ENCODE measurements at places on chromosomes 5 and 9.

GRCh38 chr5:53431665-53432064, 48.8 kb upstream of the FST start:
- no peak for DNase-seq

GRCh38 chr9:94822273-94822672, 95.8 kb downstream of the AOPEP start:
- no peak for DNase-seq

DNA sequence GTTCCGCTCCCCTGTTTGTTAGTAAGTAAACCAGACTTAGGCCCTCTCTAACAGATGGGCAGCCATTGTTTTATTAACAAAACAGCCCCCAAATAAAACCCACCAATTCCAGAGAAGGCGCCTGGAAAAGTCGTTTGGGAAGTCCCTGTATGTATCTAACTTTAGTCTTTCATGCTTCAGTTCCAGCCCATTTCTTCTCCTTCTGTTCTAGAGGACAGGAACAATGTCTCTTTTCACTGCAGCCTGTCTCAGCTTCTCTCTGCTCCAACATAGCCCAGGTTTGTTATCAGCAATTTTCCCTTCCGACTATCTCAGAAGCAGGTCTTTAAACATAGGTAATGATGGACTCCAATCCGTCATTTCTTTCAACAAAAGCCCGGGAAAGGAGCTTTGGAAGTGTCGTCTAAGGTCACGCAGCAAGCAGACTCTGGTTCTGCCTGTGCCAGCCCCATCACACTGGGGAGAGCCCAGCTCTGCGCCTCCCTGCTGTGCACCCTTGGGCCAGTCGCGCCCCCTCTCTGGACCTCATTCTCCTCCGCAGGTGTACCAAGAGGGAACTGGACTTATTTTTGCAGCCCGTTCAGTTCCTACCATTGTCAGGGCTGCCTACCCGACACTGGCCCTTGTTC, 9.6 kb upstream of the AKNA start:
- DNase-seq: no peak

DNA sequence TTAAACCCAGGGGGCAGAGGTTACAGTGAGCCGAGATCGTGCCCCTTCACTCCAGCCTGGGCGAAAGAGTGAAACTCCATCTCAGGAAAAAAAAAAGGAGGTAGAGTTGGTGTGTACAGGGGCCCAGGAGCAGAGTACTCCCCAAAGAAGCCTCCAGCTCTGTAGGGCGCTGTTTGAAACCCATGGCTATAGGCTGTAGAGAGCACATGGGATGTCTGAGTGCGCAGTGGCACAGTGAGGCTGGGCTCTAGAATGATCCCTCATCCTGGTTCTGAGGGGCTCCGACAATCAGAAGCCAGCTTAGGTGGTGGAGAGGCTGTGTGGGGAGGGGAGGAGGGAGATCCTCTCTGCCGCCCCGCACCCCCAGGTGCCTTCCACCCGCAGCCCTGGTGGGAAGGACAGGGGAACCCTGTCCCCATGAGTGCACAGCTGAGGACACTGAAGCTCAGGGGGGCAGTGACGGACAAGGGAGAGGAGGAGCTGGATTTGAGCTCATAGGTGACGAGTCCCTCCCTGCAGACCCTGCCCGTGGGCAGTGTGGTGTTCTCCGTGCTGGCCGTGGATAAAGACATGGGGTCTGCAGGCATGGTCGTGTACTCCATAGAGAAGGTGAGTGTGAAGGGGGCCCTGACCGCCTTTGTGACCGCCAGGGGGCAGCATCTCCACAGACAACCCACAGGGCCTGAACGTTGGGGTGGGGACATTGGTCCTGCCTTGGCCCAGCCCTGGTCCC, 24.6 kb downstream of the CDHR2 start:
- peak; percentile 8 for DNase-seq

GRCh38 chr5:138064526-138064925, 19.3 kb upstream of the WNT8A start:
- no peak for DNase-seq

GRCh38 chr9:20398536-20399338, 223.6 kb downstream of the MLLT3 start:
- DNase-seq: no peak

GRCh38 chr5:6386271-6386670, 7.9 kb upstream of the MED10 start:
- no peak for DNase-seq

DNA sequence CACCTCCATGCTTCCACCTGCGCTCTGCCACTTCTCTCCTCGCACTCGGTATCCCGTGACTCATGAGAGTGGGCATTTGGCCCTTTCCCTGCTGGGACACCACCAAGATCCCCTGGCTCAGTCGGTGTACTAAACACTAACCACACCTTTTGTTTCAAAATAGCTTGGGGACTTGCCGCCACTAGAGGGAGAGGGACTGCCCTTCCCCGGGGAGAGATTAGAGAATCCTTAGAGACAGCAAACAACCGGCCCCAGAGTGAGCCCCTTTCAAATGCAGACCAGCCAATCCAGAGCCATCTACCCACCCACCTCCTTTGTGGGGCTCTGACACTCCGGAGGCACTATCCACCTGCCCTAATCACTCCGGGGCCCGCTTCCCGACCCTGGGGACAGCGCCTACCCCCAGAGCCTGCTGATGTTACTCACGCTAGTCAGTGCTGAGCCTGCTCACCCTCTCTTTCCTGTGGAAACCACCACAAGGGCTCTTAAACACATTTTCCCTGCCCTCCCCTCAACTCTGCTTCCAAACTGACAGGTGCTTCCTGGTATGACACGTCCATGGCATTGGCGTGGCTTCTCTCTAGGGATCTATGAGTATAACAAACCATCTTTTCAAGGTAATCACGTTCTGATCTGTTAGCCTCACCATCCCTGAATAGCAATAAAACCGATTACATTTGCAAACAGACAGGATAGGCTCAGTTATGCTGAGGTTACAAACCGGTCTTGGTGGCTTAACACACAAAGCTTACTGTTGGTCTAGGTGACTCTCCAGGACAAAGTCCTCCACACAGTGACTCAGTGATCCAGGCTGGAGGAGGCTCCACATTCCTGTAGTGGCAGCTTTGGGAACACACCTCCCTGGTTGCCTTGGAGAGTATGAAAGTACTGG, 180.1 kb upstream of the MVB12B start:
- no peak for DNase-seq

Data from stromal cell of bone marrow (primary cell).